ENCODE measurements at places on chromosomes 1 and 21.
A peak's percentile ranks its signal among the peaks of the same experiment; 100 is the strongest.

GRCh38 chr1:94925561-94926125, 1.3 kb downstream of the CNN3 start:
- DNase-seq = peak; percentile 73

GRCh38 chr1:40224040-40224439, 23.7 kb upstream of the TMCO2 start:
- DNase-seq = no peak

- DNase-seq = no peak
Measured at GRCh38 chr1:180181048-180181447, 26.4 kb downstream of the QSOX1 start.

GRCh38 chr1:226799634-226800281, 60.7 kb upstream of the ITPKB start:
- no peak for DNase-seq

DNA sequence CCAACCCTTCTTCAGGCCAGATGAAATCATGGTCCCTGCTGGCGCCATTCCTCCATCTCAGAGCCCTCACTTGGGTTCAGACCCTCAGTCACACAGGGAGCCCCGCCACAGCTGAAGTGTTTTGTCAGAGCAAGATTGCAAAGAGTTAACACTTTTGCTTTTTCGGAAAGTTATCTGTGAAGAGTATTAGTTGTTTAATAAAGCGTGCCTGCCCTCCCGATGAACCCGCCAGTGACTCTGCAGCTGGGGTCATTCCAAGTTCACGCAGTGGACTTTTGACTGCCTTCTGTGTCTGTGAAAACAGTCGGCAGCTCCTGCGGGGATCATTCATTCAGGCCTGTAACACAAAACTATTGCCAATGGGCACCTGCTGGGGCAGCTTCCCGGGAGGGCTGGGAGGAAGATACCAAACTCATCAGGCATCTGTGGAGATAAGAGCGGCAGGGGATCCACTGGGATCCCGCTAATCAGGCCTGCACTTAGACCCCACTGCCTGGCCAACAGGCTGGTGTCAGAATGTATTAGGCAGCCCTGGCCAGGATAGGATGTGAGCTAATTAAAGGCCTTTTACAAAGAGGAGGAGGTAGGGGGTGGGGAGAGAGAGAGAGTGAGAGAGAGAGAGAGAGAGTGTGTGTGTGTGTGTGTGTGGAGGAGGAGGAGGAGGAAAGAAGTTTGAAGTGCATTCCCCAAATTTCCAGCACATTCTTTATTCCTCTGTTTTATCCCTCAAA, 184.5 kb downstream of the DHRS3 start:
- DNase-seq = no peak

DNA sequence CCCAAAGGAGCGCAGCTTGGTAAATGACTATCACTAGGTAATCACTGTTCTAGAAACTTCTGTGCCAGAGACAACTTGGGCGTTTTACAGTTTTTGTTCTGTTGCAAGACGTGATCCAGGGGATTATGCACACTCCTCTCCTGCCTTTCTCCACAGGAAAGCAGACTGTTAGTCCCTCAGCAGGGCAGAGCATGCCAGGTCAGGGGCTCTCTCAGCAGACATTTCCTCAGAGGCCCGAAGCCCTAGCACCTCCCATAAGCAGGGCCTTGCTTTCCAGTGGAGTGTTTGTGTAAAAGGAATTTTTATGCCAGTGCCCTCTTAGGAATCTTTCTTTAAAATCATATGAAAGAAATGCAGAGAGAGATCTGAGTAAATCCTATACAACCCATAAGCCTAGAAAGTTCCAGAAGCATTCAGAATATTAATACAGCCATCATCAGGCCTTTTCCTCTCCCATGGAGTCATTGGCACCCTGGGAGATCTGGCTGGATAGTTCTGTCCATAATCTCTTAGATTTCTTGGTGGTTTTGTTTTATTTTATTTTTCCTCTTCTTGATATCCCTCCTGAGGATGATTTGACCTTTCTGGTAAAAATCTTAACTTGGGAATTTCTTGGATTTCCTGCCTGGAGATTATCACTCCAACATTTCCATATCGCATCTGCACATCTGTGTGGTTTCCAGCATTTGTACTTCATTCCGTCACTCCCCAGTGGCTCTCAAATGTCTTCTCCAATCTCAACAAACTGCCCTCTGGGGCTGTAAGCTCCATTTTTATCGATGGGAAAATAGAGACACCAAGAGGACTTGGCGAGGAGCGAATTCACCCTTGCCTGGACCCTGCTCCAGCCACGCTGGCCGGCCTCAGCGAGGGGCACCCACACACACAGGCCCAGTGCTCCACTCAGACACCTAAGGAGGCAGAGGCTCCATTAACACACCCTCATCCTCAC, 116.1 kb downstream of the PSMG1 start:
- no peak for DNase-seq

DNA sequence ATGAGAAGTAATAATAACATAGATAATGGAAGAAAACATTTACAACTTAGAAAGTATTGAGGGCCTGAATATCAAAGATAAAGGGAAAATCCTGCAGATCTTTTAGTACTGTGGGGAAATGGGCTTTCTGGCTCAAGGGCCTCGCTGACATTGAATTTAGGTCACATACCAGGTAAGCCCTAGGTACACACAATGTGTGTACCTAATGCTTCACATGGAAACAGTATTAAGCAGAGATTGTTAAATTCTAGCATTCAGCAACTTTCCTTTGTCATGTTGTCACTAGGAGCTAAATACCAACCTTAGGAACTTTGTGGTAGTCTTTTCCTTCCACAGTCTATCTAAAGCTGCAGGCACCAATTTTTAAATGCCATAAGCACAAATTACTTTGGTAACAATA, 49.7 kb downstream of the ODF2L start:
- DNase-seq = no peak

GRCh38 chr1:18670121-18670867, 39.6 kb downstream of the PAX7 start:
- no peak for DNase-seq

- no peak for DNase-seq
Measured at GRCh38 chr1:94180650-94181049, 56.7 kb downstream of the ARHGAP29 start.

GRCh38 chr1:247274605-247275256, 18.9 kb downstream of the VN1R5 start:
- no peak for DNase-seq

GRCh38 chr21:23694390-23694789, 1912.9 kb downstream of the MRPL39 start:
- DNase-seq = no peak

- no peak for DNase-seq
Measured at GRCh38 chr1:221035662-221036153, 156.5 kb downstream of the HLX start.

DNA sequence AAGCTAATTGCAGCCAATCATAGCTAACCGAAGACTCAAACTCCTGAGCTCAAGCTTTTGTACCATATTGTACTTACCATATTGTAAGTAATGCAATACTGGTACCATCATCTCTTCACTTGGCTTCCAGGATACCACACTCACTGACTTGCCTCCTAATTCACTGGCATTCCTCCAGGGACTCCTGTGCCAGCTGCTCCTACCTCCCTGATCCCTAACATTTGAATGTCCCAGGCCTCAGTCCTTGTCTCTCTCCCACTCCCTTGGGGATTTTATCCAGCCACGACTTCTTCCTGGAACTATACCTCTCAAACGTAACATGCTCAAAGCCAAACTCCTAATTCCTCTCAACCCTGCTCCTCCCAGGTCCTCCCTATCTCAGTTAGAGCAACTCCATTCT, 33.8 kb downstream of the USP48 start:
- DNase-seq = no peak

DNA sequence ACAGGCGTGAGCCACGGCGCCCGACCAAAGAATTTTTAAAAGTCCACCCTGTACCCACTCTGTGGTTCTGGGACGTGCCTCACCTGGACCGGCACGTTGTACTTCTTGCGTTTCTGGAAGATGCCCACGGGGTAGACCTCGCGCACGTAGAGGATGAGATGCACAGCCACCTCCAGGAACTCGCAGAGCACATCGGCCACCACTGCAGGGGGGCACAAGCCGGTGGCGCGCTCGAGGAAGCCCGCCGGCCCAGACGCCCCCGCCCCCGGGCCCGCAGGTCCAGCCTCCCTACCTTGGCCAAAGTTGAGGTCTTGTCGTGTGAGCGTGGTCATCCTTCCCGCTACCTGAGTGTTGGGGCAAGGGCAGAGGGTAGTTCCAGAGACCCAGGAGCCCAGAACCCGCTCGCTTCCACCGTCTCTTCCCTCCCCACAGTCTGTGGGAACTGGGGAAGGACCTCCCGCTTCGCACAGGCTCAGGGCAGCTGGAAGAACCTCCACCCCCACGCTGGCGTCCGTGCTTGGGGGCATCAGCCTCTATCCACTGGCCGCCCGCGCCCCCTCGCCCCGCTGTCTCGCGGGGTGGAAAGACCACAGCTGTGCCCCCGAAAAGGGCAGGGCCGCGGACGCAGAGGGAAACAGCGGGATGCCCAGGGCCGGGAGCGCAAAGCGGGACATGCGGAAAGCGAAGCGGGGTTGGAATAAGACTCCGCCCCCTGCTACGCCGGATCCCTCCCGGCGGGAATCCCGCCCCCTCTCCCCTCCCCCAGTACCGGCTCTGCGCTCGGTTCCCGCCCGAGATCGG, 478 bp downstream of the MAD2L2 start:
- no peak for DNase-seq

GRCh38 chr1:119613769-119614720, 34.0 kb downstream of the ZNF697 start:
- DNase-seq = peak; percentile 88

DNA sequence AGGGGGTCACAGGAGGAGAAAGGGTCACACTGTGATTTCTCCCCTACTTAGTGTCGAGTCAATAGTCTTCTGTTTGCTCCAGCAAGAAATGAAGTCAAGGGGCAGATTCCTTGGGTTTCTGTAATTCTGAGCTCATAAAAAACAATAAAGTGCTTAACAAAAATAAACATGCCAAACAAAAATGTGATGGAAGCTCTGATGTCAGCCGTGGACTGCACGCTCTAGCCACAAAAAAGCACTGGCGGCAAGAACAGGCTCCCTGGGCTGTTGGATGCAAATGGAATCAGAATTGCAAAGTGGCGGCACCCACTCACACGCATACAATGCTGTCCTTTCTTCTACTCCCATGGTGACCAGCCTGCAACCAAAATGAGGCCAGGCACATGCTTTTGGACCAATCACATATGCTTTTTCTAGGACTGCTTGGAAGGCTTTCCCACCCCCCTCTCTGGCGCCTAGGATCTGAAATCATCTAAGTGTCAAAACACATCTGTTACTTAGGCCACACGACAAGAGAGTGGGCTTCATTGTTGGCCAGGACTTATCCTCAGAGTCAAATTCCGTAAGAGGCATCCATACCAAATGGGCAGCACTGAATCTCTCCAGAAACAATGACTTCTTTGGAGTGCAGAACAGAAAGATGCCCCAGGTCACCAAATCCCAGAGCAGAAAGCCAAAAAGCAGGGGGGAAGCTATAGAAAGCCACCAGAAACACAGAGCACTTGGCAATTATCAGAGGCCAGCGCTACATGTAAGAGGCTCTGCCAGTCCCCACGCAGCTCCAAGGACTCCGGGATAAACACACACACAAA, 9.2 kb downstream of the C1orf198 start:
- peak; percentile 89 for DNase-seq

- peak; percentile 80 for DNase-seq
Measured at GRCh38 chr1:175887981-175888428, 144.6 kb upstream of the TNR start.

DNA sequence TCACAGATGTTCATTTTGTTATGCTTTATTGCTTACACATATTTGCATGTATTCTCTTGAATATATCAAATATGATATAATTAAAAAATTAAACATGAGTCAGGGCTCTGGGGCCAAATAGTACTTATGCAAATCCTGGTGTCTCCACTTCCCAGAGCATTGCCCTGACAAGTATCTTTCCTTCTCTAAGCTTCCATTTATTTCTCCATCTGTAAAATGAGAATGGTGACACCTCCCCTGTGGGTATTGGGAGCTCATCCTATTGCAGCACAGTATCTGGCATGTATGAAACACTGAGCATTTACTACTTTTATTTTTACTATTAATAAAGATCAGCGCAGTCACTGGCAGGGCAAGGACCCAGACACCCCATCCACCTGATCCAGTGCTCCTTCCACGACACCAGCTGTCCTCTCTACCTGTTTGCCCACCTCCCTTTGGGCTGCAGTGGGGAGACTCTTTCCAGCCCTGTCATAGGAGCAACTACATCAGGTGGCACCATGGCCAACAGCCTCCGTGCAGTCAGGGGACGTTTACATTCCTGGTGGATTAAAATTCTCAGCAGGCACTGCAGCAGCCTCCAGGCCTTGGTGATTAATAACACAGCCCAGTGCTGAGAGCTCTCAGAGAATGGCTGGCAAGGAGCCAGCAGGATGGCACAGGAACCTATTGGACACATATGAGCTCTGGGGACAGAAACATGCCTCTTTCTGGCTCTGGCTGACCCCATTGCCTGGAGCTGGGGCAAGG, 113.0 kb downstream of the DMRTB1 start:
- DNase-seq = no peak

DNA sequence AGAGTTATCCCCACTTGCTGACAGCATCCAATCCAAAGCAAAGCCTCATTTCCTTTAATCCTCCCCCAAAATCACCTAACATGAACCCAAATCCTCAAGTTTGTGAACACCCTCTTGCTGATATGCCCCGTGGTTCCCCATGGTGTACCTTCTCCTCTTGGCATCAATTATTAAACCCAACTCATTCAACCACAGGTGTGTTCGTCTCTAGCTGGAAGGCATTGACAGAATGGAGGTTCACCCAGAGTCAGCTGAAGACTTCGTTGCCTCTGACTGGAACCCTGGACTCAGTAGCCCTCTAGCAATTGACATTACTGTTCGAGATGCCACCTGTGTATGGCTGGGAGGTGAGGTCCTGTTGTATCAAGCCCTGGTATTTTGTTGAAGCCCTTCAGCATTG, 22.8 kb downstream of the SLC30A10 start:
- no peak for DNase-seq

DNA sequence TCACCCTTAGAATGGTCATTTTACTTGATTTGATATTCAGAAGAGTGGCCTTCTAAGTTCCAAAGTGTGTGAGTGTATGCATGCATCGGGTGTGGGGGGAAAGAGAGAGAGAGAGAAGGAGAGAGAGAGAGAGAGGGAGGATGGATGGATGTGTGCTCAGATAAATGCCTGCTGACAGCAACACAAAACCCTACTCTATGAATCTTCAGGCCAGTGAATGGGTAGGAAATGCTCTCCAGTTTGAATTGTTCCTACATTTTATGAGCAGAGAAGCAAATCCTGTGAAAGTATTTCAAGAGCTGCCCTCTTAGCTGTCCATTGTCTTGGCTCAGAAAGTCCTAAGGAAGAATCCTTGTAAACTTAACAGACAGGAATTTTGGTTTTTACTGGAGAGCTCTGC, 7.4 kb downstream of the JAM2 start:
- no peak for DNase-seq

Data from dorsolateral prefrontal cortex (tissue), 122 donors.